Articular chondrocyte of knee joint (primary cell): ENCODE measurements at places on chromosomes 11 and 22. TPM values are rescaled to one million over a fixed set of nuclear protein-coding genes. Genes with fewer than 3 reads are reported as not detected.

Gene SESN3
- total RNA-seq: 63.8 and 77.9 TPM in 2 replicates

Gene TRIOBP
- total RNA-seq: 77.6 and 83.2 TPM in 2 replicates

Gene MS4A14
- not detected in 2 replicates for total RNA-seq

Gene MAML2
- total RNA-seq: 18.8 and 30.6 TPM in 2 replicates

Gene STK33
- 0.78 and 2.7 TPM in 2 replicates for total RNA-seq

Gene OR52N4
- total RNA-seq: not detected in 2 replicates
